ENCODE measurements at places on chromosomes 2 and 18.

DNA sequence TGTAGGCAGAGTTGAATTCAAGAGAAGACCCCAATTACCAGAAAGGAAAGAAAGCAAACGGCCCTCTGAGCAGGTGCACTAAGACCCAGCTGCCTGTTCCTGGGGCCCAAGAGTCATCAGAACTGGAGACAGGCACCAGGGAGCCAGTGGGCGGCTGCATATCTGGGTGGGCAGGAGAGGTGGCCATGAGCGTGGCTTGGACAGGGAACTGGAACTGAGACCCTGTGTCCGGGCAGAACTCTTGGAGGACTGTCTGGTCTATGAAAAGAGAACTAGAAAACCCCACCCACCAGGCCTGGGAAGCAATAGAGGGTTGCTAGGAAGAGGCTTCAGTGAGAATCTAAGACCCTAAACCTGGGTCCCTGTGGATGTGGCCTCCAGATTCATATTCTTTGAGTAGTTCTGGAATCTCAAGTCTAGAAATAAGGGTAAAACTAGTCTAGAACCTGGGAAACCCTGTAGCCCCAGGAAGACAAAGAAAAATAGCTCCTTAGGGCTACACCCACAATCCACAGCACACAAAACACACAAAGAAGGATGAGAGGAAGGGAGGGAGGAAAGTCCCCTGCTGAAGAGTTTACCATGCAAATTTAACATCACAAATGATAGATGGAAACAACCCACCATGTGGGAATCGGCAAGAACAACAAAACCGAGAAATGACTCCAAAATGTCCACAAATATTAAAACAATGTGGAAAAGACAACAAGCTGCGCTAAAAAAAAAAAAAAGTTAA is 147.0 kb downstream of the HDAC4 start:
- no peak for DNase-seq

DNA sequence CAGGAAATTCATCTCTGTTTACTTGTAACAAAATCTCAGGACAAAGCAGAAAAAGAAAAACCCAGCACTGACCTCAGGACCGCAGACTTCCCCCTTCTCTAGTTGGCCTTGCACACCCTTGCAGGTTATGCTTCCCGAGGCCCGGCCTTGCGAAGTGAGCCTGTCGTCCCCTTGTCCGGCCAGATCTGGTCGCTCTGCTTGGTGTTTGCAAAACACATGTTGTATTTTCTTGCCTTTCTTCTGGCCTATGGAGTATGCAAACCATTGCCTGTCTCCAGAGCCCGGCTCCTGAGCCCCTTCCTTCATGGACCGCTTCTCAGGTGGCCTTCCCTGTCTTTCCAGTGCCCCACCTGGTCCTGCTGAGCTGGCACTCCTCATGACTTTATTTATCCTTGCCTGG is 4.8 kb downstream of the IMPA2 start:
- no peak for DNase-seq

DNA sequence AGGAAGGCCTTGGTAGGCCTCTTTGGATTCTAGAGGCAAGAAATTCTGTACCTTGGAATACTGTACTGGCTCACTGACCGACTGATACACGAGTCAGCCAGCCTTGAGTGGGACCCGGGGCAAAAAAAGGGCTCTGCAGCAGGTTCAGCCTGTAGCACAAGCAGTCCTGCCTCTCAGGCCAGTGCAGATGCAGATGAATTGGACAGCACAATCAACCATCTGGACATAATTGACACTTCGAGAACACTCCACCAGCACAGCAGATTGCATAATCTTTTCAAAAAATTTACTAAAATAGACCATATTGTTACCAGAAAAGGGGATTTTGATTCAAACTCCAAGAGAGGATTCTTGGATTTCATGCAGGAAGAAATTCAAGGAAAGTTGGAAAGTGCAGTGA is 241.6 kb downstream of the RPIA start:
- no peak for DNase-seq

- no peak for DNase-seq
These were observed 219.5 kb downstream of the BCL2 start for GRCh38 chr18:63099848-63100629.

- DNase-seq, result no peak
These were observed 12.9 kb upstream of the POU3F3 start for GRCh38 chr2:104840893-104841585.

GRCh38 chr2:54279385-54279784 is 23.4 kb upstream of the TSPYL6 start:
- DNase-seq, result no peak

DNA sequence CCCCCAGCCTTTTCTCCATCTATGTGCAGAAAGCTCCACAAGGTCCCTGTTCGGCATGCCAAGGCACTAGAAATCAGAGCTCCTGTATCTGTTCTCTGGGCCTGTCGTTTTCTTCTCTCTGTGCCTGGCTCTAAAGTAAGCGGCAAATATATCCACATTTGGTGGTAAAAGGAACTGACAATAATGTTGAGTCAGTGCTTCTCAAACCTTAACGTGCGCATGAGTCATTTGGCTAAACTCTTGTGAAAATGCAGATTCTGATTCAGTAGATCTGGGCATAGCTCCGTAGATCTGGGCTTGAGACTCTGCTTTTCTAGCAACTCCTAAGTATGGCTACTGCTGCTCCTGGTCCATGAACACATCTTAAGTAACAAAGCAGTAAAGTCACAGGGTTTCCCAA is 16.5 kb upstream of the ACSL3 start:
- no peak for DNase-seq

GRCh38 chr18:63467699-63468098 is 9.1 kb upstream of the SERPINB5 start:
- DNase-seq, result no peak

- DNase-seq, result no peak
These were observed 156.4 kb downstream of the ZFP36L2 start for GRCh38 chr2:43070030-43070429.

- DNase-seq, result no peak
These were observed 341.6 kb upstream of the LRP1B start for GRCh38 chr2:142472382-142472781.

GRCh38 chr2:221676566-221677172 is 104.6 kb upstream of the EPHA4 start:
- DNase-seq, result no peak

GRCh38 chr2:135473567-135473966 is 57.5 kb downstream of the ZRANB3 start:
- DNase-seq, result no peak

DNA sequence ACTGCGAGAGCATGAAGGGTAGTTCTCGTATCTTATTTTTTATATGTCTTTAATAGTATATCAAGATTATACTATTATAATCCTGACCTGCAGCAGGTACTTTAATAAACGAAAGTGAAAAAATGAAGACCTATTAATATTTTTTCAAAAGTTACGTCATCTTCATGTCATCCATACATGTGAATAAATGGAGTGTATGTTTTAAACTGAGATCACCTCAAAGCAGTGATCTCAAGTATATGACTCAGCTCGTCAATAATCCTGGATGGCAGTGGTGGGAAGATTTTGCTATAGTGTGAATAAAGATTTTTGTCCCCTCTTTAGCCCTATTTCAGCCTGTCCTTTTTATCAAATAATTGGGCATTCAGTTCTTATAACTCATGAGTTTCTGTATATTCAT is 166.3 kb upstream of the FBXO11 start:
- DNase-seq, result no peak

- no peak for DNase-seq
These were observed 104.9 kb downstream of the MYO3B start for GRCh38 chr2:170282851-170283250.

DNA sequence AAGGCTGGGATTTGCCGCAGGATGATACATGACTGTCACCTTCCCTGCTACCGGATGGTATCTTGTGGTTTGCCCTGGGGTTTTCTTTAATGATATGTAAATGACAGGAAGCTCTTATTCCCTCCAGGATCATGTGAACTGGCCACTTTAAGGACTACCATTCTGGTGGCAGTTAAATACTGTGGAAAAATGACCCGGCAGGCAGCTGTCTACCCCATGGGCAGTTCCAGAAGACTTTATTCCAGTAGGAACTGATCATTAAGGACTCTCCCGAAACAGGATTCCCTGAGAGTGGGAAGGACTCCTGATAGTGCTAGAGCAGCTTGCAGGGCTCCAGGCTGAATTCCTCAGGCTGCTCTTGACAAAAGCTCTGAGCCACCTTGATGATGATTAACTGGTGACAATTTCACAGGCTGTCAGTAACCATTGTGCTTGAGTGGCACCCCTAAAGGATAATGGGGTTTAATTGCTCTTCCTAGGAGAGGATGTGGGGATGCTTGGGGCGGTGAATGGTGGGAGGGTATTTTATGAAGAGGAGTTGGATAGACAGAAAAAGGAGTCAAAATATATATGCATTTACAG is 212.0 kb downstream of the CPS1 start:
- DNase-seq, result no peak

- no peak for DNase-seq
These were observed 70.0 kb downstream of the ACKR3 start for GRCh38 chr2:236639461-236640235.

DNA sequence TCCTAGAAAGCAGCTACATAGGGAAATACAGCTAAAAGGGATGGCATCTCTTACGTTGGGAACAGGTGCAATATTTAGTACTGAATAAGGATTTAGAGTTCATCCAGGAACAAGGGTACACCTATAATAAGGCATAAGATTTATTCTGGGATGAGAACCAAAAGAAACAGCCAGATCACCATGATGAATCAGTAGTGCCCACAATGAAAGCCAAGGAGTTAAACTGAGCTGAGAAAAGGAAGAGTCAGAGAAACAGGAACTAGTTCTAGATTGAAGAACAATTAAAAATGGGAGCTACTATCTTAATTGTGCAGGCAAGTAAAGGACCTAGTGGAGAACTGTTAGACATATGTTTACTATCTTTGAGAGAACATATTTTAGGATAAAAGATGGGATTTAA is 692.3 kb downstream of the LRP1B start:
- no peak for DNase-seq

DNA sequence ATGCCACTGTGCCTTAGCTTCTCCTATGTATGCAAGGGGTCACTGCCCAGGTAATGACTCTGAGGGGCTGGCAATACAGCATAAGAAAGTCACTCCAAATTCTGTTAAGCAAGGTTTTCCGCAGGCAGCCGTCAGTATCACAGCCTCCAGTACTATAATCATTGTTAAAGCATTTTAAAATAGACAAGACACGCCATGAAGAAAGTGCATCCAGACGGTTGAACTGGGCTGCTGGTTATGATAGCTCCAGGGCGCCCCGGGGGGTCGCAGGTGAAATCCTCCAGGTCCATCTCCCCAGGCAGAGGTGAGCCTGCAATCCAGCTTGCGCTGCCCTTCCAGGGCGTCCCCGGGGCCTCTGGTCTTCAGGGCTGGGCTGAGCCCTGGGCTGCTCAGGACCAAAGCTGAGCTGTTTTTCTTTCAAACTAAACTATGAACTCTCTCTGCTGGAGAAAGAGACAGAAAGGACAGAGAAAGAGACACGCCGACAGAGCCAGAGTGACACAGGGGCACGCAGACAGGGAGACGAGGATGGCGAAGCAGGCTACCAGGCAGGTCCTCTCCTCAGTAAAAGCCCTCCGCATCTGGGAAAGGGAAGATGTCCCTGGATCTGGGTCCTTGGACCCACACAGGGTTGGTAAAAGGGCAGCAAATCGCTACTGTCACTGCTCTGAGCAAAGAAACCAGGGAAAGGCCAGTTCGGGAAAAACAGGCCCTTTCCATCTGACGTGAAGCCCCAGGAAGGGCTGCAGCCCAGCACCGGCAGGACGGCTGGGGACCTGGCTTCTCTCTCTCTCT is 2.1 kb upstream of the TWIST2 start:
- no peak for DNase-seq

- no peak for DNase-seq
These were observed 14.4 kb downstream of the AFG3L2 start for GRCh38 chr18:12362473-12363174.

- no peak for DNase-seq
These were observed 13.9 kb downstream of the SCYGR8 start for GRCh38 chr2:227759411-227760118.

GRCh38 chr2:144320491-144320890 is 199.4 kb downstream of the ZEB2 start:
- DNase-seq, result no peak

GRCh38 chr2:28135324-28135723 is 244.8 kb downstream of the BABAM2 start:
- no peak for DNase-seq

Data from substantia nigra (tissue), 51 donors.